Ovary (tissue), 10 donors: ENCODE measurements at places on chromosomes 5 and 9. TPM values are rescaled to one million over a fixed set of nuclear protein-coding genes. Genes with fewer than 3 reads are reported as not detected.

GRCh38 chr9:114311571-114312512 lies 11.1 kb upstream of the ORM1 start:
- no peaks in the 10 kb centered on the region for H3K36me3 ChIP-seq
- H3K4me3 ChIP-seq = no peak overlapping the region
- no peak overlapping the region for H3K27ac ChIP-seq

GRCh38 chr5:6780802-6781391 lies 67.7 kb downstream of the TENT4A start:
- H3K4me3 ChIP-seq = no peak overlapping the region
- no peak for DNase-seq
- H3K36me3 ChIP-seq = no peaks in the 10 kb centered on the region
- peaks cover 7% of the 10 kb centered on the region for H3K4me1 ChIP-seq
- no peaks in the 10 kb centered on the region for H3K27me3 ChIP-seq

DNA sequence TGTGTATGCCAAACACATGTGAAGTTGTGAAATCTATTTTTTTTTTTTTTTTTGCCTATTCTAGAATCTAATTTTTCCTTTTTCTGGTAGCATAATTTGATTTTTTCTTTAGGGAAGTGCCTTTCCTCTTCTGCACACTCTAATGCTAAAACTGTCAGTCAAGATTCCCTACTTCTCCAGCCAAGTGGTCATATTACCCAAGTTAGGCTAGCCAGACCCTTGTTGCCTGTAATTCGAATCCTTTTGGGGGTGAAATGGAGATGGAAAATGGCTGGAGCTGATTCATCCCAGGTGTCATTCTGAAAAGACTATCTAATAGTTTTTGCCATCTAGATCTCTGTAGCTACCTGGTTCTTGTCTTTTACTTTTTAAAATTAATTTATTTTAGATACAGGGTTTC lies 24.8 kb upstream of the UBAP1 start:
- DNase-seq = no peak
- no peak overlapping the region for H3K27ac ChIP-seq
- no peaks in the 10 kb centered on the region for H3K4me1 ChIP-seq
- H3K4me3 ChIP-seq = no peak overlapping the region
- no peaks in the 10 kb centered on the region for H3K27me3 ChIP-seq

DNA sequence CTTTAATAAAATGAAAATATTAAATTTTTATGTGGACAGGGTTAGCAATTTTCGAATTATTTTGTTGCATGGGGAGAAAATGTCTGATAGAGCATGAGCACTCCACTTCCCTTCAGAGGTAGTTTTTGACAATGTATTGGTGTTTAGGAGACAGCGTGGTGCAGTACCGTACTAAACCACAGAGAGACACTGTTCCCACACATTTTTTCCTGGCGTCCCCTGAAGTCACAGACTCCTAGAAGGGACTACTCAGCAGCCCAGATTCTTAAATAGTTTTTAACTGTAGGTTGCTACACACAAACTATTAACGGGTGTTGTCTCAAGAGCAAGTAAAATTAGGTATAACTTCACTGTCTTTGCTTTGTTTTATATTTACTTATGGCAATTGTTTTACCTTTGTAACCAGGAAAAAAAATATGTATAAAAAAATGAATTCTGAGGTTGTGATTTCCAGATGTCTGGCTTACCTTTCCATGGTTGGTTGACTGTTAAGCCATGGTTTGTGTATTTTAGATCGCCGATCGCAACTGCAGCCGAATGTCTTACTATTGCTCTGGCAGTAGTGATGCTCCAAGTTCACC lies 171.2 kb downstream of the DOCK8 start:
- no peak overlapping the region for H3K27ac ChIP-seq
- no peak overlapping the region for H3K4me3 ChIP-seq
- peak; percentile 30 for DNase-seq
- no peaks in the 10 kb centered on the region for H3K4me1 ChIP-seq

DNA sequence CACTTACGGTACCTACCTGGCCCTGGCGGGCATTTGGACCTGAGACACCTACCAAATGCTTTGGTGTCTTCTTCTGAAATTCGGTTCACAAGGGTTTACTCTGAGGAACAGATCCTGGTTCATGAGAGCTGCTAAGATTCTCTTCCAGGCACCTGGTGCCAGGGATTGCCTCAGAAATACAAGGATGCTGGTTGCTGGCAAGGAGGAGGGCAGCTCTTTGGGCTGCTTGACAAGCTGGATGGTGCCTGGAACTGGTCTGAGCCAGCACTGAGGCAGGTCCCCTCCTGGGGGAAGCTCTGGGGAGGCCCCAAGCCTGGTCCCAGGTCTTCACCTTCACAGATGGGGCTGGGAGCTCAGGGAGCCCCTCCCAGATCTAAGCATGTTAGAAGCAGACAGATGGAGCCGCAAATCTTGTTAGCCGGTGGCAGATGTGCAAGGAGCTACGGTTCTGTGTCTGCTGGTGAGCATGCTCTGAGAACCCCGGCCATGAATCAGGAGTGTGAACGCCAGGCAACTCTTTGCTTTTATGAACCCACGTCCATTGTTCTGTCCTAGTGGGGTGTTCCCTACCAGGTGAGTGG lies 16.3 kb downstream of the FABP6 start:
- no peak overlapping the region for H3K27ac ChIP-seq
- no peaks in the 10 kb centered on the region for H3K36me3 ChIP-seq
- DNase-seq = no peak
- H3K4me3 ChIP-seq = no peak overlapping the region
- no peaks in the 10 kb centered on the region for H3K27me3 ChIP-seq
- no peaks in the 10 kb centered on the region for H3K4me1 ChIP-seq

DNA sequence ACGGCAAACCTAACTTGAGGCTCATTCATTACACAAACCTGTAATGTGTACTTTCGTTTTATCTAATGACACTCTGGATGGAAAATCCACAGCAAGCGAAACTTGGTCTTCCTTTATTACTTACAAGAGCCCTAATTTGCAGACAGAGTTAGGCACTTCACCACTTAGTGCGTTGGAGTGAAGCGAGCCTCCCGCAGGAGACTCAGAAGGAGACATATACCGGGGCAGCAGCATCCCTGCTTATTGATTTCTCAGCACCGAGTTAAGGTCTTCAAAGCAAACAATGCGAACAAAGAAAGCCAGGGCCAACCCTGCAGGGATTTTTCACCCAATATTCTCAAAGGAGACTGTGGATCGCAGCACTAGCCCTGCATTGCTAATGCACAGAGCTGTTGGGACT lies 28.6 kb downstream of the LSM11 start:
- H3K27me3 ChIP-seq = no peaks in the 10 kb centered on the region
- no peaks in the 10 kb centered on the region for H3K36me3 ChIP-seq
- DNase-seq = no peak
- no peak overlapping the region for H3K27ac ChIP-seq
- no peaks in the 10 kb centered on the region for H3K4me1 ChIP-seq

DNA sequence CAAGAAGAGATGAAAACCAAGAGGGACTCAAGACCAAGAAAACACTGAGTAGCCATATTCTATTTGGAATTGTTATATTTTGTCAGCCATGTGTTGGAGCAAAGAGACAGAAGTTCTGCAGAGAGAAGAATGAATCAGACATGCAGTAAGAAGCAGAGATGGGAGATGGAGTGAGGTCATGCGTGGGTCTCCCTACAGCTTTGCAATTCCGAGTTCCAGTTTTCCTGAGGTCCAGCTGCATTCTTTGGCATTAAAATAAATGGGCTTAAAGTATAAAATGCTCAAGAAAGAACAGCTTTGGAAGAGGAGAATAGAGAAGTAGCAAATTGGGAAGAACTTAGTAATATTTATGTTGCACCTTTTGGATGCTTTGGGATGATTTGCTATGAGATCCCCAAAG lies 361.6 kb downstream of the NPR3 start:
- no peaks in the 10 kb centered on the region for H3K36me3 ChIP-seq
- H3K4me3 ChIP-seq = no peak overlapping the region
- H3K27ac ChIP-seq = no peak overlapping the region
- H3K4me1 ChIP-seq = no peaks in the 10 kb centered on the region

- no peak for DNase-seq
- no peak overlapping the region for H3K27ac ChIP-seq
- no peaks in the 10 kb centered on the region for H3K27me3 ChIP-seq
- no peak overlapping the region for H3K4me3 ChIP-seq
These were observed 72.6 kb downstream of the DAPK1 start for GRCh38 chr9:87570000-87570908.

PCDHGA6 gene
- 6.7 TPM for total RNA-seq

CNTNAP3B gene
- 6.8 TPM for total RNA-seq

CDKN2A gene
- total RNA-seq = 4.4 TPM

PIP5KL1 gene
- 1.9 TPM for total RNA-seq

PCDHB6 gene
- 2.0 TPM for total RNA-seq

ARID3C gene
- total RNA-seq = 0.40 TPM

TSSK1B gene
- total RNA-seq = 0.08 TPM

HAVCR2 gene
- total RNA-seq = 1.3 TPM

GPR151 gene
- not detected for total RNA-seq
